ENCODE measurements at places on chromosomes 4 and X. TPM values are rescaled to one million over a fixed set of nuclear protein-coding genes. Genes with fewer than 3 reads are reported as not detected.

The KCND1 gene
- total RNA-seq: 2.8 TPM

The USP9X gene
- 188 TPM for total RNA-seq

The RAB33B gene
- 16.4 TPM for total RNA-seq

The ASB9 gene
- 0.36 TPM for total RNA-seq

The ZCCHC18 gene
- 0.52 TPM for total RNA-seq

The PCYT1B gene
- total RNA-seq: 0.76 TPM

The RASSF6 gene
- 0.03 TPM for total RNA-seq

The MXRA5 gene
- 0.65 TPM for total RNA-seq

The ADH1A gene
- total RNA-seq: not detected

The PRRG3 gene
- total RNA-seq: not detected

The CXCL11 gene
- not detected for total RNA-seq

The TMSB15A gene
- 0.73 TPM for total RNA-seq

Data from smooth muscle cell of the pulmonary artery (primary cell).